ENCODE measurements at places on chromosomes 11 and 22. TPM values are rescaled to one million over a fixed set of nuclear protein-coding genes. Genes with fewer than 3 reads are reported as not detected.

SPTBN2 gene
- total RNA-seq: 6.3 TPM

PKDREJ gene
- not detected for total RNA-seq

OR5A1 gene
- total RNA-seq: not detected

POU2F3 gene
- 0.10 TPM for total RNA-seq

OR8H2 gene
- not detected for total RNA-seq

OR51B5 gene
- total RNA-seq: not detected

CELSR1 gene
- 5.7 TPM for total RNA-seq

NRGN gene
- total RNA-seq: 21.7 TPM

C1QTNF4 gene
- not detected for total RNA-seq

CNIH2 gene
- not detected for total RNA-seq

UBQLNL gene
- total RNA-seq: not detected

All from mammary microvascular endothelial cell (primary cell).